ENCODE measurements at places on chromosomes 1 and 21.

DNA sequence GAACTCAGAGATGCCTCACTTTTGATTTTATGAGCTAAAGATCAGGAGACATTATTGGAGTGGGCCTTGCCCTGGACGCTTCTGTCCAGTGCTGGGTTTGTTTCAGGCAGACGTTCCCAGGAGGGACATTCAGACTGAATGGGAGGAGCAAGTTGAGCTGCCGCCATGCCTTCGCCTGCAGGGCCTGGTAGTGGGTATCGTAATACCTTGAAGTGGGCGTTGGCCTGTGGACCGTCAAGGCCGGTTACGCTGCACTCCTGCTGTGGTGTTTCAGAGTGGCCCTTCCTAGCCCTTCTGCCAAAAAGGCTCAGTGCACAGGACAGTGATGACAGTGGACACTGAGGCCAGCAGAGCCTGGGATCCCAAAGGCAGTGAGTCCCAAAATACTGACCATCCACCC is 1.6 kb downstream of the FAM3B start:
- DNase-seq, result no peak

GRCh38 chr1:47696737-47697441 is 259.0 kb downstream of the FOXD2 start:
- DNase-seq, result no peak

DNA sequence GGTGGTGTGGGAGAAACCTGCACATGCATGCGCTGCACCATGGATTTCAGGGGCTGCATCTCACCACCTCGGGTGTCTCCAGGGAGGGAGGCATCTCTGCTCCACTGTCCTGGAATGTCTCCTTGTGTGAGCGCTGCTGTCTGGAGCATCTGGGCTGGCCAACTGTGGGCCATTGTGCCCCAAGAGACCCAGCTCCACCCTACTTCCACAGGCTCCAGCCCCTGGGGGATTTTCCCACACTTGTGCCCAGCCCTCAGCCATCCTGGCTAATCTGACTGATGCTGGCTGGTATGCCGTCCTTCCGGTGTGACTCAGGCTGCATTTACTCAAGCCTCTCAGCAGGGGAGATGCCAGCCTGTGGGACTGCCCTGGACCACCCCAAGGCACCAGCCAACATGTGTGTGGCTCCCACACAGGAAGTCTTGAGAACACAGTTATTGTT is 62.0 kb downstream of the TRIM11 start:
- DNase-seq, result no peak

DNA sequence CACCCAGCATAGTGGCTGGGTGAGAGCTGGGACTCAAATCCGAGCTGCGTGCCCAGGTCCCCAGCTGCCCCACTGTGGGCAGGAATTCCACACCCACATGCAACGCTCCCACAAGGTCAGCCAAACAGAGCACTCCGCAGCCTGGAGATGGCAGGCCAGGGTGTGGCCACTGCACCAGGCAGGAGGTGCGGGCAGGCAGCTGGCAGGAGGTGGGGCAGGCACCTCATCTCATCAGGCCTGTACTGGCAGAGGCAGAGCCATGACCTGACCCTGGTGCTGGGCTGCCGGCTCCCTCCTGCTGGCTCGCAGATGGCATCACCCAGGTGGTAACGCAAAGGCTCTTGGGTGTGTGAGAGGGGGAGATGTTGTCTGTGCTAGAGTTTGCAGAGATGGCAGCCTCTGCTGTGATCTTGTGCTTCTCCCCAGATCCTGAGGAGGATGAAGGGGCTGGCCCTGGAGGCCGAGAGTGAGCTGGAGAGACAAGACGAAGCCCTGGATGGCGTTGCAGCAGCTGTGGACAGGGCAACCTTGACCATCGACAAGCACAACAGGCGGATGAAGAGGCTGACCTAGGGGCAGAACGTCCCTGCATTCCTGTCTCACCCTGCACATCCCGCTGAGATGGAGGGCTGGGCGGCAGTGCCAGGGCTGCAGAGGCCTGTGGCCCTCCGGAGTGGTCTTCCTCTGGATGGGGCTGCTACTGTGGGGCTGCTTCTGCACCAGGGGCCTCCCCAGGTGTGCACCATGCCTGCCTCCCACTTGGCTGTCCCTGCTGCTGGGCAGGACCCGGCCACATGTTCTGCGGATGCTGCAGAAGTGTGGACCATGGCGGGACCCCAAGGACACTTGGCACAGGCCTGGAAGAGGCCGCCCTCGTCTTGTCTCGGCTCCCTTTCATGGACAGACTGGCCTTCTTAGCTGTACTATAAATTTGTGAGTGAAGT is 35.1 kb upstream of the PRSS38 start:
- DNase-seq, result no peak

- DNase-seq, result no peak
Measured at GRCh38 chr1:28905921-28906666, 8.3 kb upstream of the EPB41 start.

DNA sequence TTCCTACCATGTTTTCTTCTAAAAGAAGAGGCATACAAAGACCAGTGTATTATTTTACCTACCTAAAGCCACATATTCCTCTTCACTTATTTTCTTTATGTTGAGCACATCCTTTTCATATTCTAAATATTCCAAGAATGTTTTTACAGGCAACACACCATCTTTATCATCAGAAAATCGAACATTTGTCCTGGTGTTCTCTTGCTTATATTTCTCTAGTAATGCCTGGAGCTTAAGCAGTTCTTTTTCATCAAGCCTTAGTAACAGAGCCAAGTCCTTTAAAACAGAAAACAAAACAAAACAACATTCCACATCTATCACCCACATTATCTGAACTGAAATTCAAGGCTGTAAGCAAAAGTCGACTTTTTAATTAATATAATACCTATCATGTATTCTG is 88.7 kb downstream of the IARS2 start:
- no peak for DNase-seq

DNA sequence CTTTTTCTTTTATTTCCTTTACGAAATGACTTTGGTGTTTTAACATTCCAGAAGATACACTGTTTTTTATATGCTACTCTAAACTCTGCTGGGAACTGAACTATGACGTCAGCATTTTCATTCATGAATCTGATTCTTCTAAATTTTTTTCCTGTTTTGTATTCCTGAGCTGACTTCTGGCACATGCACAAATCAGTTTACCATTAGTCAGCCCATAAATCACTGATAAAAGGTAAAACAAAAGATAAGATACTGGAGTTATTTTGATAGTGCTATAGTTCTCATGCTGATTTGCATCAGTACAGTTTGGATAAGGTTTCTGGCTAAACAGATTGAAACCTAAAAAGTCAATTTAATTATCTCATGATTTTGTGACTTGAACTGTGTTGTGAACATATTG is 10.4 kb downstream of the CAMTA1 start:
- DNase-seq, result no peak
